ENCODE measurements at places on chromosomes 16 and 17.
A peak's percentile ranks its signal among the peaks of the same experiment; 100 is the strongest.

DNA sequence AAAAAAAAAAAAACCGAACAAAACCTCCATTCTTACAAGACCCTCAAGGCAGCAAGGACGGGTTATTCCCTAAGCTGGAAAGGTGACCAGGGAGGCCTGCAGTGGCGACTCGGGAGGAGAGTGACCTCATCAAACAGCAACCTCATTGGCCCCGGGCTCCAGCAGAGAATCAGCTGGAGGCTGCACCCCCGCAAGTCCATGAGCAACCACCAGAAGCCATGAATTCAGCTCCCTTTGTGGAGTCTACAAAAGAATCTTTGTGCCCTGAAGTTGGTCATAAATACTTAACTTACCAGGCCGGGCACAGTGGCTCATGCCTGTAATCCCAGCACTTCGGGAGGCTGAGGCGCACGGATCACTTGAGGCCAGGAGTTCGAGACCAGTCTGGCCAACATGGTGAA lies 80.9 kb upstream of the CREBBP start:
- peak; percentile 41 for DNase-seq

- no peak for DNase-seq
Measured at GRCh38 chr16:3995001-3995400, 114.5 kb upstream of the CREBBP start.

DNA sequence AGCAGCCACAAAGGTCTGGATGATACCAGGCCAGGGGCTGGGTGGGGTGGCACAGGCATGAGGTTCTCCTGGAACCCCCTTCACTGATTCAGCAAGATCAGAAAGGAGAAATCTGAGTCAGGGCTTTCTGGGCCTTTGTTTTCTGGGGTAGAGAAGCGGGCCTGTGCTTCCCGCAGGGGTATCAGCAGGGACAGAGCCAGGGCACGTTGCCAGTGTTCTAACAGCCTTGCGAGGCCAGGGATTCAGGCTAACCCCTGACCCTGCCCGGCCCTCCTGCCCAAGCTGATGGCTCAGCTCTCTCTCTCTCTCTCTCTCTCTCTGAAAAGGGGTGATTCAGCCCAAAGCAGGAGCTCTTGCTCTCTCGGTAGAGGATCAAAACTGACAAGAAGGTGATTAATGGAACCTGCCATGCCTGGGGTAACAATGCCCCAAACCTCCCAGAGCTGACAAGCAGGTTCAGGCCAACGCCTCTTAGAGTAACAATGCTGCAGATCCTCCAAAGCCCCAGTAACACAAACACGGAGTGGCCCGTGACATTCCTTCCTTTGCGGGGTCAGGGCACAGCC lies 2.0 kb upstream of the KRT13 start:
- DNase-seq: no peak

DNA sequence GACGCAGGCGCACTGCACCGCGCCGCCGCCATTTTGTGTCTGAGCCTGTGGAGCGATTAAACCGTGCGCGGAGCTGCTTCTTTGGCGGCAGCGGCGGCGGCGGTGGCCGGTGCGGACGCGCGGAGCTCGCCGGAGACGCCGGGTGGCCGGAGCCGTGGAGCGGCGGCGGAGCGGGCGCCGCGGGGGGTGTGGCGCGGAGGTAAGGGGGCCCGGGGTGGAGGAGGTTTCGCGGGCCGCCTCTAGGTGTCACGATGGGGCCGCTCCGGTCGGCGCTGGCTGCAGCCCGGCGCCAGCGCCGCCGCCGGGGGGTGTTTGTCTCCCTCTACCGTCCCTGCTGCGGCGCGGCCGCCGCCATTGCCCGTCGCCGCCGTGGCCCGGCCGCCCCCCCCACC lies at the start of gene CTCF:
CTCF (plus strand) TSS at position 1 of the 392 bp plus-strand sequence. CDS start 48,307 bp downstream, outside the sequence.
- peak; percentile 84 for DNase-seq

DNA sequence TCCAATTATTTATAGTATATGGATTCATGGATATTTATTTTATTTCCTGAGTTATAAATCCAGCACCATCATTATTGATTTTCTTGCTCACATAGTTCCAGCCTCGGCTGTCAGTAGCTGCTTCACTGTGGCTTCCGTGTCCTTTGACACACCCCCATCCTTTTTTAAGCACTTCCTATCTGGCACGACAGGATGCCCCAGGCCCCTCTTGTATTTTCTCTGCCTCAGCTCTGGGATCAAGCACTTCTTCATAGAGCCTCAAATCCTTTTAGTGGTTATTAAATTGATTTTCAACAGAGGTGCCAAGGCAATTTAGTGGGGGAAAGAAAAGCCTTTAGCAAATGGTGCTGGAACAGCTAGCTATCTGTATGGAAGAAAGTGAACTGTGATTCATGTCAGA lies 59.8 kb downstream of the GAN start:
- no peak for DNase-seq

- DNase-seq: no peak
Measured at GRCh38 chr16:67280090-67281015, 1.0 kb downstream of the PLEKHG4 start.

DNA sequence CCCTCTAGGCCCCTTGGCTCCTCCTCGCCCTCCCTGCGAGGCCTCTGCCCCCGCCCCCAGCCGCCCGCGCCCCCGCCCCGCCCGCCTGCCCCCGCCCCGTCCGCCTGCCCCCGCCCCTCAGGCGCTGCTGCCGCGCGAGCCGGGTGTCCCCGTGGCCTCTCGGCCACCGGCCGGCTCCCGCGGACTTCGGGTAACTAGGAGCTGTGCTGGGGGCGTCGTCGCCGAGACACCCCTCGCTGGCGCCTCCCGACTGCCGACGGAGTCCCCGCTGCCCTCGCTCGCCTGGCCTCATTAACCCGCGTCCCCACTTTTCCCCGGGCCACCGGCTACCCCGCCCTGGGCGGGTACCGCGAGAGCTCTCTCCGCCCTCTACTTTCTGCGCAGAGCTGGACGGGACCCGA lies at the start of gene TLCD1:
TLCD1 (minus strand) TSS at position 8 of the 401 bp plus-strand sequence. CDS start 136 bp downstream, outside the sequence.
- peak; percentile 94 for DNase-seq

- DNase-seq: no peak
Measured at GRCh38 chr16:67242138-67242730, 5.0 kb downstream of the FHOD1 start.

GRCh38 chr17:81135505-81136278 lies 29.6 kb upstream of the PVALEF start:
- no peak for DNase-seq

DNA sequence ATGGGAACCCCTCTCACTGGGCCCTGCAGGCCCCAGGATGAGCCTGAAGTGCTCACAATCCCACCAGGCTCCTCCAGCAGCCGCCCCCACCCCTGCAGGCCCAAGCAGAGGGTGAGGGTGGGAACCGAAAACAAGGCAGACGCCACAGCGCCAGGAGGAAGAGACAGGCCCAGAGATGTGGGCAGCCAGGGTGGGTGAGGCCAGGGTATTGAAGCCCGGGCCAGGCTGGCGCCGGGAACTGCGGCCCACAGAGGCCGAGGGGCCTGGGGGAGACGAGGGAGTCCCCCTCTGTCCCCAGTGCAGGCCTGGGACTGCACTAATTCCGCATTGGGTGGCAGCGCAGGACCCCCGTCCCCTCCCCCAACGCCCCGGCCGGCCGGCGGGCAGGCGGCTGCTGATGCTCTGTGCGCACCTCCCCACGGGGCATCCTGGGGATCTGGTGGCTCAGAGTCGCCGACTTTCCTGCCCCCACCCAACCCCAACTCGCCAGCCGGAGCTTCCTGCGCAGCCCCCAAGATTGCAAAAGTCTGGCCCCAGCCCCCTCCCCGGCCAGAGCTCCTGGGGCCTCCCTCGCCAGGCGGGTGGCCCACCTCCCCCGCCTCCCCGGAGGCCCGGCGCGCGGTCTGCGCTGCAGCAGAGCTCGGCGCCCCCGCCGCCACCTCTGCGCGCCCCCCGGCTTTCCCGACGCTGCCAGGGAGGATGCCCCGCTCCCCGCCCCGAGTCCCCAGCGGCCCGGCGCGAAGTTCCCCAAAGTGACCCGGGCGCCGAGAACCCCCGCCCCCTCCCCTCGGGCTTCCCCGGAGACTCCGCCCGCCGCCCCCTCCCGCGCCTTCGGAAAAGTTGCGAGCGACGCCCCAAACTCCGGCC lies 107.8 kb downstream of the ENGASE start:
- no peak for DNase-seq

GRCh38 chr17:46166692-46167249 lies 26.5 kb downstream of the KANSL1 start:
- no peak for DNase-seq

GRCh38 chr16:66412182-66412581 lies 14.9 kb upstream of the BEAN1 start:
- DNase-seq: no peak

- no peak for DNase-seq
Measured at GRCh38 chr16:491220-491919, 36.1 kb upstream of the CAPN15 start.

- DNase-seq: no peak
Measured at GRCh38 chr17:35889241-35889640, 9.1 kb upstream of the CCL5 start.
